ENCODE measurements at places on chromosomes 5 and 9.

DNA sequence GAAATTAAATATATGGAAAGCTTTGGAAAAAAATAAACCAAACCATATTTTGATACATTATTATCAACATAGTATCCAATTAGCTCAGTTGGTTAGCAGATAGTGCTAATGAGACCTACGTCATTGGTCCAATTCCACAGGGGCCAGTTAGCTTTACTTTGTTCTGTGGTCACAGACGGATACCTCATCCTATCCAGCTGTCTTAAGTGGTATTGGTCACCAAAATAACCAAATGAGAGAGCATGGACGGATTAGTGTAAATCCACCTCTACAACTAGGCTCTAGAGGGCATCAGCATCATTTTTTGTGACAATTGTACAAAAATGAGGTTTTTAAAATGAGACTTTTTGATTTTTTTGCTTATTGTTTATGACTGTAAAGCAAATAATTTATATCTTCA is 364.2 kb downstream of the KIAA0825 start:
- no peak for DNase-seq

GRCh38 chr9:3857673-3858072 is 331.9 kb upstream of the RFX3 start:
- DNase-seq = peak; percentile 77

DNA sequence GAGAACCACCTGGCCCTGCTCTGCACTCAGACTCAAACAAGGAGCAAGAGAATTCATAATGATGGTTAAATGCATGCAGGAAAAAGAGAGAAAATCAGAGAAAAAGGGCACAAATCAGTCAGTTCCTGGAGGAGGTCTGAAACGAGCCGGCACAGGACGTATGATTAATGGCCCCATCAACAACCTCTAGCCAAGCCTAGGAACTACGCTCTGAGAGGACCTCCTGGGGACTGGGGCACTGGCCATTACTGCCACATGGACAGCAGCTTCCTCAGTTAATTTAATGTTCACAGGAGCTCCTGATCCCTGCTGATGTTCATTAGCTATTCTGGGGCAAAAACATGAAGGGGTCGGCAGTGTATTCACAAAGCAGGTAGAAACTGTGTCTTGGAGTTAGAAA is 238.1 kb downstream of the MED10 start:
- no peak for DNase-seq

GRCh38 chr5:55691265-55692105 is 20.6 kb downstream of the SLC38A9 start:
- peak; percentile 65 for DNase-seq

GRCh38 chr5:108311682-108312081 is 70.2 kb downstream of the FBXL17 start:
- DNase-seq = no peak

GRCh38 chr5:177403102-177403791 is 2.8 kb upstream of the PFN3 start:
- no peak for DNase-seq

GRCh38 chr5:135398160-135398854 is 724 bp downstream of the MACROH2A1 start:
- no peak for DNase-seq

DNA sequence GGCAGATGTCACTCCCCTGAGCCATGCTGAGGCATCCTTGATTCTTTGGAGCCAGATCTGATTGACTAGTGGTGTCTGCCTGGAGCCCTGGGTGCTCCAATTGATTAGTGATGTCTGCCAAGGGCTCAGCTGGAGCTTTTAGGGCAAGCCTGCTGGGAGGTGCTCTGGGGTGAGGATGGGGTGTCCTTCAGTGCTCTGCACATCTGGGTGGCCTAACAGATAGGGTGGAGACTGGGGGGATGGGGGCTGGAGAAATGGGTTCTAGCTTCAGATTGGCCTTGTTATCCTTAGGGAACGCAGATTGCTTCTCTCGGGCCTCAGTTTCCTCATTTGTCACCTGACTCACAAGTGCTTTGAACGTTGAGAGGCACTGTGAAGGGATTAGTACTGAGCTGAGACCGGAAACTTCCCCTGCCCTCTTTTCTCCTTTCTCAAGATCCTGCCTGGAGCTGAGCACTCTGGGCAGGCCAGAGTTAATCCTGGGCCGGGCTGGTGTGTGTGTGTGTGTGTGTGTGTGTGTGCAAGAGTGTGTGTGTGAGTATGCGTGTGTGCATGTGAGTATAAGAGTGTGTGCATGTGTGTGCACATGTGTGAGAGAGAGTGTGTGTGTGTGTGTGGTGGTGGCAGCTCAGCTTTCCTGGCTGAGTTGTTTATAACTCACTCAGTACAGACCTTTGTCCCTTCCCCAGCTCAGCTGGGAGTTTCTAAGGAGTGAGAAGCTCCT is 5.6 kb upstream of the IER5L start:
- DNase-seq = no peak

GRCh38 chr5:1789834-1790471 is 9.7 kb downstream of the MRPL36 start:
- peak; percentile 80 for DNase-seq

DNA sequence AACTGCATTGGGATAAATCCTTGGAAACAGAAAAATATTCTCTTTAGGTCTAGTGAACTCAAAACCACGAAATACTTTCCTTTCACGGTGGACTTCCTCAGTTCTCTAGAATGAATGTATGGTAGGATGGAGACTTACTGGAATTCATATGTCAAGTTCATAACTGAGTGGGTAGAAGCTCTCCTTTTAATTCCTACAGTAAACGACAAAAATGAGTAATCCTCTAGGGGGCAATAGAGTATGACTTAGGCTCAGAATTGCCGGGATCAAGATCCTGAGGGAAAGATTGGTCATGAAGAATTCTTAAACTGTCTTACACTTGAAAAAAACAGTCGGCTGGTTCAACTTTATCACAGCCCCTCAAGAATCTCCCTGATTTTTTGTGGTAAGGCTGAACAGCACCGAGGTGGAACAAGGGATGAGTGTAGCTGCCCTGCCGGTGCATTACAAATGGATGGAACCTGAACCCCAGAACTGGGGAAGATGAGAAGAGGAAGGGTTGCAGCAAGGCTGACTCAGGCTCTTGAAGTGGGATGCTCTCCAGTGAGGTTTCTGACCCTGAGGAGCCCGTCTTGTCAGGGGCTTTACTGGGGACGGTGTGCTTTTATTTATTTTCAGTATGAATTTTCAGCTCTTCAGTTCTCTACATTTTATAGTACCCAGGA is 14.0 kb upstream of the LOX start:
- DNase-seq = peak; percentile 94

- DNase-seq = no peak
Observed at GRCh38 chr5:95152535-95152934, 132.4 kb downstream of the MCTP1 start.

- peak; percentile 46 for DNase-seq
Observed at GRCh38 chr5:160506006-160507004, 84.7 kb downstream of the PTTG1 start.

- DNase-seq = no peak
Observed at GRCh38 chr9:5851445-5851844, 18.5 kb upstream of the ERMP1 start.

GRCh38 chr5:14737291-14737690 is 72.8 kb downstream of the OTULIN start:
- no peak for DNase-seq

GRCh38 chr5:3392306-3392939 is 203.2 kb upstream of the IRX1 start:
- DNase-seq = no peak

- no peak for DNase-seq
Observed at GRCh38 chr5:61141801-61142200, 20.5 kb downstream of the SMIM15 start.

- DNase-seq = no peak
Observed at GRCh38 chr5:104789366-104789765, 1226.8 kb upstream of the NUDT12 start.

GRCh38 chr5:102106599-102106998 is 189.5 kb downstream of the SLCO4C1 start:
- no peak for DNase-seq

DNA sequence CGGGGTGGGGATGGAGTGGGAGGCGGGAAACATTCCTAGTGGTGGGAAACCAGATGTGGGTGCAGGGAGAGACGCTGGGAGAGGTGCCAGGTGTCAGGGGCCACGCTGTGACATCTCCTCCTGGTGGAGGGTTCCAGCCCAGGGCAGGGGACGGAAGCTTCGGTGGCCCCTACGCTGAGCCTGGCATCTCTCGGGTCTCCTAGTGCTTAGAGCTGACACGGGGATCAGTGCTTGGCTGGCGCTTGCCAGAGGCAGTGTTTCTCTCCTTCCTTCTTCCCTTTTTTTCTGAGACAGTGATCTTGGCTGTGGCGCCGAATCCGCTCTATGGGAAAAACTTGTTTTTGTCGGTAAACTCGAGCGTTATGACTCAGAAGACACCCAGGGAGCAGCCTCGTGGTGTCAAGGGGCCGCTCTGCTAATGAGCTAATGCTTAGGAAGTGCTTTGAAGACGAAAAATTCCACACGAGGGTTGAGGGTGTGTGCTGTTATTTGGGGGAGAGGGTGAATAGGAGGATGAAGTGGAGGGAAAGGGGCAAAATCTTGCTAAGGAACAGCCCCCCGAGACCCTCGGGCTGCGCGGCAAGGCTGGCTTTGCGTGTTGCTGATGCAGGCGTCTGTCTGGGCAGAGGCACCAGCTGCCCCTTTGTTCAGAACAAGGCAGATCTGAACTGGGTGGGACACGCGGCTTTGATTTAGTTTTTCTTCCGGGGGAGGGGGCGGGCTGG is 20.4 kb upstream of the IER5L start:
- DNase-seq = peak; percentile 79

DNA sequence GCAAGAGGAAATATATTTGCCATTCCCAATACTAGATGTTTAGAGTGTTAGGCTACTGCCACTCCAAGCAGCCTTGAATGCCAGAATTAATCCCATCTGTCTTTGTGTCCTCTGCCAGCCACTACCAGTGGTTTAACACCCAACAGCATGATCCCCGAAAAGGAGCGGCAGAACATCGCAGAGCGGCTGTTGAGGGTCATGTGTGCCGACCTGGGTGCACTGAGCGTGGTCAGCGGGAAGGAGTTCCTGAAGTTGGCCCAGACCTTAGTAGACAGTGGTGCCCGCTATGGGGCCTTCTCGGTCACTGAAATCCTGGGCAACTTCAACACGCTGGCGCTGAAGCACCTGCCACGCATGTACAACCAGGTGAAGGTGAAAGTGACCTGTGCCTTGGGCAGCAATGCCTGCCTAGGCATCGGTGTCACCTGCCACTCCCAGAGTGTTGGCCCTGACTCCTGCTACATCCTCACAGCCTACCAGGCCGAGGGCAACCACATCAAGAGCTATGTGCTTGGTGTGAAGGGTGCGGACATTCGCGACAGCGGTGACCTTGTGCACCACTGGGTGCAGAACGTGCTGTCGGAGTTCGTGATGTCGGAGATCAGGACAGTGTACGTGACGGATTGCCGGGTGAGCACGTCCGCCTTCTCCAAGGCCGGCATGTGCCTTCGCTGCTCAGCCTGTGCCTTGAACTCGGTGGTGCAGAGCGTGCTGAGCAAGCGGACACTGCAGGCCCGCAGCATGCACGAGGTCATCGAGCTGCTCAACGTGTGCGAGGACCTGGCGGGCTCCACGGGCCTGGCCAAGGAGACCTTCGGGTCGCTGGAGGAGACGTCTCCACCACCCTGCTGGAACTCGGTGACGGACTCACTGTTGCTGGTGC is 29.3 kb downstream of the AMBP start:
- DNase-seq = no peak

DNA sequence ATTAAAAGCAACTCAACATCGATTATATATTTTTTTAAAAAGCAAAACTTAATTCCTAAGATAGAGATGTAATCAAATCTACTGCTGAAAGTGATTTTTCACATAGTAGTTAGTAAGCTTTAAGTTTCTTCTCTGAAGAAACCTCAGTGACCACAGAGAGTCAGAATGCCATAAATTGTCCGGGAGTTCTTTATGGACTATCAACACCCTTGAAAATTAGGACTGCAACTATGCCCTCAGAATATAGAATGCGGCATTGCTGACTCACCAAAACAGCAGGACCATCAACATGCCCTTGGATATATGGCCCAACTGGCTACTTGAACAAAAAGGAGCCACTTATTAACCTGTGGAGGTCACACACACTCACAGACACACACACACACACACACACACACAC is 228.9 kb upstream of the SNX2 start:
- peak; percentile 69 for DNase-seq

DNA sequence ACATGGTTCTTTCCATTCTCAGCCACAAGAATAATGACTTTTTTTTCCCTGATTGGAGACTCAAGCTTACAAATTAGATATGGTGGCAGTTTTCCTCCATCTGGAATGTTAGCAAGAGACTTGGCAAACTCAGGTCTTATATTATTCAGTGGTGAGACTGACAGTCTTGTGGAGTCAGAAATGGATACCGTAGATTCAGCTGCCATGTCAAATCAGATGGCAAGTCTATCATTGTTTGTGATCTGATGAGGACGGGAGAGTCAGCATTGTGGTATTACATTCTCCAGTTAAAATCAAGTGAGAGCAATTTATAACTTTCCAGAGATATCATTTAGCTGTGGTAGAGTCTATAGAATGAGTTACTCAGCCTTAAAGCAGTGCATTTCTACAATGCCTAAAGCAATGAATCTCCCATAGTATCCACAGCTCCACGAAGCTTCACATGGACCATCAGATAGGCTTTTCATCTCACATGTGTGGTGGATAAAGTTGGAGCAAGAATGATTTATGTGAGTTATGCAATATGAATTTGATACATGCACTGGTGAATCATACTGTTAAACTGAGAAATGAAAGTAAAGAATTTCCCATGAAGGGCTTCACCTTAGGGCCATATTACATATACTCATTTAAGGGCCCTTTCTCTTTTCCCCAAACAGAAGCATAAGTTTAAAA is 430.6 kb downstream of the ZNF608 start:
- DNase-seq = peak; percentile 95

DNA sequence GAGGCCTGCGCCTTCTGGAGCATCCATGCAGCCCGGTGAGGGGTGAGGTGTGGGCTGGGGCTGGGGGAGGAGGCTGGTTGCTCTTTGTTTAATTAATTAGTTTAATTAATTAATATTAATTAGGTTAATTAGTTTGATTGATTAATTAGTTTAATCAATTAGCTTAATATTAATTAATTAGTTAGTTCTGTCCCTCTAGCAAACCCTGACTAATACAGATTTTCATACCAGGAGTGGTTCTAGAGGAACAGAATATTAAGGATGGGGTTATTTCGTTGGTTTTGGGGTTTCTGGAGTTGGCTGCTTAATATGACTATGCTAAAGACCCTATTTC is 14.1 kb upstream of the BARX1 start:
- DNase-seq = no peak

DNA sequence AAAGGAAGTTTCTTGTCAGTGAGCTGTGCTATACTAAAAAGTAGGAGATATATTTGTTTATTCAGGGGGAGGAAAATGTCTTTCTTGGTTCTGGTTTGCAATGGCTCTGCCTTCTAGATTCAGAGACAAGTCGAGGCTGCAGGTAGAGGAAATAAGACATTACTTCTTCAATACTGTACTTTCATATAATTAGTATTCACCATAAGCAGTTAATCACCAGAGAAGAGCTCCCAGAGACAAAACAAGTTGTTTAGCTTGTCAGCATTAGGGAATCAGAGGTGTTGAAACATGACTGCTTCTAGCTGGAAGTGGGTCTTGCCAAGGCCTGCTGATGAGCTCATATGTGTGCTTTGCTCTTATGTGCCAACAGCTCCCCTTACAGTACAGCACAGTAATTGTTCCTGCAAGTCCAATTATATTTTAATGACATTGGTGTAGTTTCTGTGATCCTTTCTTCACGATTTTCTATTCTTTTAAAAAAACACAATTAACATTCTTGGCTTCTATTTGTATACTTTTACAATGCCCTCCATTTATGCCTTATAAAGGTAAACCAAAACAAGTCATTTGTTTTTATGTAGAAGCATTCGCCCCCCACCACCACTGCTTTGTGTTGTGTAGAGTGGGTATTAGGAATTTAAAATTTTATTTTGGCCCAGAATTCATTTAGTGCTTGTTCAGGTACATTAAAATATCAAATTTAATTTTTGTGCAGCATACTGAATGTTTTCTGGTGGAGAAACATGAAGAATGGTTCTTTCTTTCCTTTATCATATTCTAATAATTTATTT is 112.2 kb downstream of the RPS23 start:
- DNase-seq = peak; percentile 93

All from fibroblast of upper back skin (primary cell).